ENCODE measurements at places on chromosomes 5 and 9.

DNA sequence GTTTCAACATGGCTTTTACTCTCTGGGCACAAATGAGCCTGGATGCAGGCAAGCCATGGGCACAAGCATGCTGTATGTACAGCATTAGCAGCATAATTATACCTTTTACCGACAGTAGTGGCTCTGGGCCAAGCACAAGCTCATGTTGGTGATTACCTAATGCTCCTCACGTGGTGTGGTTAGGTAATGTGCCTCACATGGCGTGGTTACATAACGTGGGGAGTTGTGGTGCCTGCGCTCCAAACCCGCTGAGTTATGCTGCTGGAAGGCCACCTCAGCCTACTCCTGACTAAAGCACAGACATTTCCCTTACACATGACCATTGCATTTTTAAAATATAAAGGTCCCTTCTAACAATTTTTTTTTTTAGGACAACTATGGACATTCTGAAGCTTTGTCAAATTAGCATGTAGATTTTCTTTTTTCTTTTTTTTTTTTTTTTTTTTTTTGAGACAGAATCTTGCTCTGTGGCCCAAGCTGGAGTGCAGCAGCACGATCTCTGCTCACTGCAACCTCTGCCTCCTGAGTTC, 794.0 kb downstream of the EFNA5 start:
- DNase-seq = no peak

DNA sequence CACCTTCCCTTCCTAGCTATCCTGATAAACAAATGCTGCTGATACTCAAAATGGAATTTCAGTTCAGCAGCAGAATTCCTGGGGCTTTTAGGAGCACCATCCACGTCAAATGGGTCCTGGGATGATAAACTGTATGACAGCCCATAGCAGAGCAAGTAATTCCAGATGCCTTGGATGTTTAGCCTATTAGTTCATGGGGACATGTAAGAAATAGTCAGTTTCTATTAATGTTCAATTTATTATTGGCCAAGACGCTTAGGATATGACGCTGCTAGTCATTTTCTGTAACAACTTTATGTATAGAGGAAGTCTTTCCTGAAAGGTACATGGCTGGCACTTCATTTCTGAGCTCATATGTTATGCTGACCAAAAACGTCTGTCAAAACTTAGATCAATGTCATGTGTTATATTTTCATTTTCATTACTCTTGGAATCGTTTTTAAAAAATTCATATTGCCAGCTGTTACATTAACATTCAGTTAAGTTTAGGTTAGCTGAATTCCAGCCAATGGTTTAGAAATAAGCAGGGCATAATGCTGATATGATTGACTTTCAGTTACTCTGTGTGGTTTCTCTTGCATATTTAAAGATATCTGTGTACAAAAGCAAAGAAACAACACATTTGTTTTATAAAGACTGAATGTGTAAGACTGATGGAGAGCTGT, 243.8 kb downstream of the CSNK1G3 start:
- DNase-seq = no peak

- no peak for DNase-seq
These were observed 131.6 kb downstream of the PRDM6 start for GRCh38 chr5:123220621-123221146.

- no peak for DNase-seq
These were observed 10.4 kb downstream of the TEX48 start for GRCh38 chr9:114671605-114672004.

DNA sequence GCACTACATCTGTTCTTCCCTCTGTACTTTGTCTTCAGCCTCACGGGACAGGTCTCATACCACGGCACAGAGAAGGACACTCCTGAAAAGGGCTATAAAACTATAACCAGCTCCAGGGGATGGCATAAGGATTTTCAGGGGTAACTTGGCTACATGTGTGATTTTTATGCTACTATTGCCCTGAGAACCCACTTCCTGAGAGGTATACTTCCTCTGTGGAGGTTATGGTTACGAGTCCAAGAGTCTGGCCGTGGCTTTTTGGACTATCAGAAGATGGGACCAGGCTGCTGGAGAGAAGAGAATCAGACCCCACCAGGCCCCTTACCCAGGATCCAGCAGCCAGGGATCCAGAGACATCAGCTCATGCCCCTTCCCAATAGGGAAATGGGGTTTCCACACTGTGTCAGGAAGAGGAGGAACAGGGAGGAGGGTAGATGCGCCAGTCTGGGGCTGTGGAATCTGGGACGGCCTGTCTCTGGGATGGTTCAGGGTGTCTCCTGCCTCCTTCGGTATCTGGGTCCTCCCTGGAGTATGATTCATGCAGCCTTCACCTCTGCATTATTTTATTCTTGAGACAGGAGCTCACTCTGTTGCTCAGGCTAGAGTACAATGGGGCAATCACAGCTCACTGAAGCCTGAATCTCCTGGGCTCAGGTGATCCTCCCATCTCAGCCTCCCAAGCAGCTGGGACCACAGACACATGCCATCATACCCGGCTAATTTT, 29.7 kb downstream of the WHRN start:
- no peak for DNase-seq

GRCh38 chr9:99873531-99873930, 32.9 kb upstream of the STX17 start:
- no peak for DNase-seq

- no peak for DNase-seq
These were observed 53.4 kb upstream of the POMT1 start for GRCh38 chr9:131449276-131449675.

GRCh38 chr5:180395540-180396274, 42.6 kb upstream of the GFPT2 start:
- DNase-seq = no peak

DNA sequence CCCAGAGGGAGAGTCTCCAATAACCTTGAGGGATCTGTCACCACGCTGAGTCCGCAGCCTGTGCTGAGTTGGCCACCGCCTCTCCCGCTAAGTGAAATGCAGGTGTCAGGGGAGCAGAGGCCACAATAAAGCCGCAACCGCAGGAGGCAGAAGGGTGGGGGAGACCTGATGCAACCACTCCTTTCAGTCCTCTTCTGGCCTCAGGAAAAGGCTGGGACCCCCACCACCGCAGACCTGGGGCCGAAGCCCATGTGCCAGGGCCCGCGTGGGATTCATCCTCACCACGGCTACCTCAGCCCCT, 576 bp downstream of the MAP1B start:
- DNase-seq = no peak

GRCh38 chr5:122367456-122367855, 55.4 kb downstream of the SNCAIP start:
- DNase-seq = no peak

DNA sequence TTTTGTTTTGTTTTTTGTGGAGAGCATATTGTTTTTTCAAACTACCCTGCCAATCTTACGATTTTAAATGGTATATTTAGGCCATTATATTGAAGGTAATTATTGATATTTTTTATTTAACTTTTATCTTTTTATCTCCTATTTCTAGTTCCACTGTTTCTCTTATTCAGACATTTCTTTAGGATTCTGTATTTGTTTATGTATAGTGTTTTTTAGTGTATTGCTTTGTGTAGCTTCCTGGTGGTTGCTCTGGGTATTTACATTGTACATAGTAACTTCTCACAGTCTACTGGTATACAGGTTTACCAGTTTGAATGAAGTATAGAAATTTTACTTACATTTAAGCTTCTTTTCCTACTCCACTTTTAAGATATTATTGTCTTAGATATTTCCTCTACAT, 63.2 kb downstream of the ERCC6L2 start:
- no peak for DNase-seq

DNA sequence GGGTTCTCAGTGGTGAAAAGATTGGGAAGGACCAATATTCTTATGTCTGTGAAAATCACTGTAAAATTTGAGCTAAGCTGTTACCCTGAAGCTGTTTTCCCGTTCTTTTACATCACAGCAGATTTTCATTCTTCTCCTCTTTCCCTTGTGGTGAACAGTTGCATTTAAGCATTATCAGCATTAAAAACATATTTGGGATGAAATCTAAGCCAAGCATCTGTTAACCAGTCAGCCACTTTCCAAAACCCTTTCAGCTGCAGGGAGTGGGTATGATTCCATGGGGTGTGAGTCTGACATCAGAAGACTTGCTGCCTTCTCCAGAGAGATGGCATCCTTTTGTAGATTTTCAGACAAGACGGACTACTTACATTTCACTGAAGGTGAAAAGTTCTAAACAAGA, 97.2 kb downstream of the TRIO start:
- no peak for DNase-seq

- no peak for DNase-seq
These were observed 250.3 kb downstream of the ZSWIM6 start for GRCh38 chr5:61582205-61582820.

GRCh38 chr5:130061746-130062145, 157.5 kb downstream of the CHSY3 start:
- DNase-seq = no peak

- no peak for DNase-seq
These were observed 46.1 kb downstream of the NIPAL4 start for GRCh38 chr5:157506066-157506590.

DNA sequence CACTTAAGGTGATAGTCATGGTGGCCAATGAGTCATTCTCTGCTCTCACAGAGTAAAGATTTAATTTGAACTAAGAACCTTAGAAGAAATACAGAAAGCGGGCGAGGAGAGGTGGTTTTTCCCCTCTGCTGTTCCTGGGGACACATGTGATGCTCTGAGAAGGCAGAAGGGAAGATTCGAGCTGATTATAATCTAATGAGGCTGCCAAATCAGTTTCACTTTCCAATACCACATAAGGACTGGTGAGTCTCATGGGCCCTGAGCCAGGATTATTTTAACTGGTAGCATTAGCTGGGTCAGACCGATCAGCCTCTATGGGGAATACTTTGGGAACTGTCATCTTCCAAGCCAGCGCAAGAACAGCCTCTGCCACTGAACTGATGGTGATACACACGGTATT, 116.5 kb downstream of the SLC1A3 start:
- DNase-seq = no peak

- DNase-seq = no peak
These were observed 388.8 kb downstream of the KDM4C start for GRCh38 chr9:7146582-7146981.

DNA sequence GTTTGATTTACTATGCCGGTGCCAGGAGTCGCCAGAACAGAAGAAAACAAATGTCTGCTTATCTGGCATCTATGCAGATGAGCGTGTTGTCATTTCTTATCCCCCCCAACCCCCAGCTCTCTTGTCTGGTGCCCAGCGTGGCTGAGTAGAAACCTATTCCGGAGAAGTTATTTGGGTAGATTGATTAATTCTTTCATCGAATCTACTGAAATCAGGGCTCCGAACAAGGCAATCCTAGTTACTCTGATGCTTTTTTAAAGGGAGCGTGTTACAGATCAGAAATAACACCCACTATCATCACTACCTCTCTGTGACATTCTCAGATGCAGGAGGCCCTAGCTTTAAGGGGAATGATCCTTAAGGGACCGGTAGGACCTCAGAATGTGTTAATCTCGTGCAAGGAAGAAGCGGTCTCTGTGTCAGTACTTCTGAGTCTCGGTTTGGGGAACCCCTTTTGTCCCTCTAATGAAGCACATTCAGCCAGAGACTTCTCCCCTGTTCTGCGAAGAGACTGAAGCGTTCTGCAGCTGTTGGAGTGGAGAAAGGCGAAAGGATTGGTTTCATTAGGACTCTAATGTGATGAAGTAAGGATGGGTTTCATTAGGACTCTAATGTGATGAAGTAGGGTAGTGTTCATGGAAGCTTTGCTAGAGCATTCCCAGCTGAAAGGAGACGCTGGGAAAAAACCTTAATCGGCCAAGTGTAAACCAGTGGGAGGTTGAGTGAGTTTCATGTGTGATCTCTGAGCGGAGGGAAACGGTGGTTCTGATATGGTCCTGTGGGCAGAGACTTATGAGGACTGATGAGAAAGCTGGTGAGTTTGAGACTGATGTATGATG, 1.5 kb downstream of the PIP5K1B start:
- DNase-seq = no peak

DNA sequence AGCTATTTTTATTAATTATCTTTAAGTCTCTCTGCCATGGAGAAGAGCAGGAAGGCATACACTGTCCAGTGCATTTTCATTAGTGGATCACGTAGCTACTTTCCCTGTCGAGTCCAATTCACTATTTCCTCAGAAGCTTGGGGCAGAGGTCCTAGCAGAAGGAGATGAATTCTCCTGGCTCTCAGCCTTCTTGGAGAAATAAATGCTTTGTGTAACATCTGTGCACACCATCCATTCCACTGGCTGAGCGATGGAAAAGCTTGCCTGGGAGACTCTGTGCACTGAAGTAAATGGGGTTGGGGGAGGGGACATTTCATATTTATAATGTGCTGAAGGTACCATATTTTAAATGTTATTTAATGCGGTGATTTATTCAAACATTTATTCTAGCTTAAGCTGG, 23.4 kb downstream of the PROP1 start:
- DNase-seq = no peak

DNA sequence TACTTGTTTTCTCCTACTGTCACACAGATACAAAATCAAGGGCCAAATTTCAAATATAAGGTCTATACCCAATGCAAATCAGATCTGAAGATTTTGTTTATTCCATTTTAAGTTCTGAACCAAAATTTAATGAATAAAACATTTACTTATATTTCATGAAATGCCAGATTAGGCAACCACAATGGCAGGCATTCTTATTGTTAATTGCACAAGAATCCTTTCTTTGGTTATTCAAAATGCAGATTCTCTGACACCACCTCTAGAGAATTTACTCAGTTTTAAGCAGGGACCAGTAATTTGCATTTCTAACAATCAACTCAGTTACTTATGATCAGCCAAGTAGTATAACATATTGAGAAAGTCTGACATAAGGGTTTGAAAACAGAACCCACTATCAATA, 972.4 kb upstream of the ACO1 start:
- DNase-seq = no peak

GRCh38 chr5:169521366-169521983, 62.1 kb upstream of the SPDL1 start:
- DNase-seq = no peak

DNA sequence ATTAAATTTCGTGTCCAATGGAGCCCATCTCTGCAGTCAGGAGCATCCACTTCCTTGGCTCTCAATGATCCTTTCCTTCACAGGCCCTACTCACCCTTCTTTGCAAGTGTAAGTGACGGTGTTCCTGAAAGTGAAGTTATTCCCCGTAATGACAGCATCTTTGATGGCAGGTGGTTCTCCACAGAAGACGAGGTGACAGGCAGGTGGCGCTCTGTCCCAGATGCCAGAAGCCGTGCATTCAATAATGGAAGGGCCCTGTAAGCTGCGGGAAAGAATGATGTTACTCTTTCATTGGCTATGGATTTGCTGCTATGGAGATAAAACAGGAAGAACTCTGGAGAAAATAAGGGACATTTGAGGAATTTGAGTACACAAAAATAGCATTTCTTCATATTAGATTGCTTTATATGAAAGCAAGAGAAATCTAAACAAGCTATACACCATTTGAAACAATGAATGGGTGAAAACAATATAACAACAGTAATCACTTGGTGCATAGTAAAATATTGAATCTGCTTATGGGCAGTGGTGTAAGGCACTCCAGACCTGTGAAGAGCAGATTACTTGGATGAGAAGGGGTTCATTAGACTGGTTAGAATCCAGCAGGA, 89.9 kb upstream of the TXNDC8 start:
- DNase-seq = no peak

All from stimulated activated CD8-positive, alpha-beta memory T cell treated with anti-CD3 and anti-CD28 coated beads, Interleukin-7, amount 100 ng/mL, for 1 hour (primary cell).